Effector memory CD4-positive, alpha-beta T cell (primary cell): ENCODE measurements at places on chromosomes 4 and X.

- no peak for DNase-seq
Observed at GRCh38 chr4:119132306-119132705, 3.3 kb upstream of the MYOZ2 start.

- no peak for DNase-seq
Observed at GRCh38 chr4:77305766-77306165, 148.8 kb downstream of the CCNG2 start.

DNA sequence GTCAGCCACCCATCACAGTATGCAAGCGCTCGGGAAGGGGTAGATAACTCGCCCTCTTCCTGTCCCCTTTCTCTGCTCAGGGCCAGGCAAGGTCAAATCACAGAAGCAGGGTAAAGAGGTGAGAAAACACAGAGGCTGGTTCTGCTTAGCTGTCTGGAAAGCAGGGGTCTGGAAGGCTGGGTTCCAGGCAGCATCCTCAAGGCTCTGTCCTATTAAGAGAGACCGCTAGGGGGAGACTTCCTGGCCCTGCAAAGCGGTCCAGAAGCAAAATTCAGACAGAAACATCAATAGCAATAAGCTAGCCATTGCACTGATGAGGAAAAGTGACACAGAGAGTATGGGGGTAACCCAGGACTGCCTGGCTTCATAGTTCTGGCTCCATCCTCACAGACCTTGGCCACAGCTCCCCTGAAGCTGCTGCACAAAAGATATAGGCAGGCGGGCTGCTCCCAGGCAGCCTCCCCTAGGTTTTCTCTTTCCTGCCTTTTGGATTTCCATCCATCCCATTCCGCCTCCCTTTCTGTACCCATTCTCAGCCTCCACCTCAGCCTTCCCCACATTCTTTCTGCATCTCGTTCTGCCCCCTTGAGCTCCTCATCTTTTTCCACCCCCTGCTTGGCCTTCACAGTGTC, 308.5 kb downstream of the EVC2 start:
- no peak for DNase-seq

- no peak for DNase-seq
Observed at GRCh38 chrX:132272826-132273225, 53.6 kb upstream of the RAP2C start.

DNA sequence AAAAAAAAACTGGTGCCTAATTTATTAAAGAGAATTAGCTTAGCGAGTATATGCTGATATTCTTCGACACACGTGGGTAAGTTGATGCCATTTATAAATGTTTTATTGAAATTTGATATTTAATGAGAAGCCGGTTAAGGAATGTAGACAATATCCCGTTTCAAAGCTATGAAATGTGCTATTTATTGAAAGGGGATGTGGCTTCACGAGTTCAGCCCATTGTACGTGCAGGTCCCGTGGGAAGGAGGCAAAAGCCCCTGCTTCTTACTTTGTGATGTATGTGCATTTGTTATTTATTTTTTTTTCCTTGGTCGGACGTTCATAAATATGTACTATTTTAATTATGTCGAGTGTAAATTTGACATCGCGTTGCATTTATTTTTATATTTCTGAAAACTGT, 20.2 kb downstream of the SHOX start:
- DNase-seq = no peak

- DNase-seq = no peak
Observed at GRCh38 chr4:88705805-88706492, 8.3 kb upstream of the NAP1L5 start.

DNA sequence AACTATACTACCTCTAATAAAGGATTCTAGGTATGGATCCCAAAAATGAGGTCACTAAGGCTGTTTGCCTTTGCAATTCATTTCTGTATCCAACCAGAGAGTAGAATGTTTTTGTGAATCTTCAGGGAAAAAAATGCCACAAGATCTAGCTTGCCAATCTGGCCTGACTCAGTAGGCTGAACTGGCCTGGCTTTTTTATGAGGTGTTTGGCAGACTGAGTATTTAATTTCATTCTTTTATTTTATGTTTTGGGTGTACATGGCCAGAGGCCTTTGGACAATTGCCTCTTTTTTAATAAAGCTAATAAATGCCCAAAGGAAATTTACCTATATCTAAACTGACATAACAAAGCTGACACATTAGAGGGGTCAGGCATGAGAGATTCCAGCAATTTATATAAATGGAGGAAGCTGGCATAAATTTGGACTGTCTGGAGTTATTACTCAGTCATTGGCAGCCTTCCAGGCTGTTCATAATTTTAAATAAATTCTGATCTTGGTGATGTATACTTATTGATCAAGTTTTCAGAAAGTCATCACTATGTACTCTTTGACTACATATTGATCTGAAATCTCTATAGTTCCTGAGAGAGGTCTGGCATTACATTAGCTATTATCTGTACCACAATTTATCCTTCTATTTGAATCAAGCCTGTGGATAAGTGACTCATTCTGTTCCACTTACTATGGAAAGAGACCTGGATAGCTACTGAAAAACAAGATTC, 376.4 kb upstream of the NOCT start:
- DNase-seq = no peak

DNA sequence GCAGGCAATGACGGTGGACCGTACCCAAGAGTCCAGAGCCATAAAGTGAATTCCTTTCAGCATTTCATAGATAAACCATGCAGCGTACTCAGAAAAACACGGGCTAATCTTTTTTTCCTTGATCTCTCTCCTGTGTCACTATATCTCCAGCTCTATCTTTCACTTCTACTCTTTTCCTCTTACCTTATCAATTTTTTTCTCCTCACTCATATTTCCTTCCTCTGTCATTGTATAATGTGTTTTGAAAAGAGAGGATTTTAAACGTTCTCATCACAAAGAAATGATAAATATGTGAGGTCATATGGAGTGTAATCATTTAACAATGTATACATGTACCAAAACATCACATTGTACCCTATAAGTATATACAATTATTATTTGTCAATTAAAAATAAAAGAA, 176.5 kb downstream of the CPE start:
- no peak for DNase-seq

DNA sequence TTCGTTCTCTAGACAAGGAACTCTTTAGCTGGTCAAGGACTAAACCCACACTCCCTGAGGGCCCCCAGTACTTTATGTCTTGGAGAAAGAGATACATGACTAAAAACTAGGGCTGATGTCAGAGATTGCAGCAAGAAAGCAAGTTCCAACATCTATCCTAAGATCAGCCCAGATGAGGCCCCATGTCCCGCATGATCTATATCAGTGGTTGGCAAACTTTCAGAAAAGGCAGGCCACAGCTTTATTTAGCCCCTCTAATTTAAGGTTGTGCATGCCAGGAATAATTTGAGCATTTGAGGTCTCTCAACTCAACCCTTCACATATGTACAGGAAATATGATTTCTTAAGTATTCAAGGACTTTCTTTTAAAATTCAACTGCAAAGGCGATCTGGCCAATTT, 44.1 kb upstream of the FRMD7 start:
- no peak for DNase-seq

DNA sequence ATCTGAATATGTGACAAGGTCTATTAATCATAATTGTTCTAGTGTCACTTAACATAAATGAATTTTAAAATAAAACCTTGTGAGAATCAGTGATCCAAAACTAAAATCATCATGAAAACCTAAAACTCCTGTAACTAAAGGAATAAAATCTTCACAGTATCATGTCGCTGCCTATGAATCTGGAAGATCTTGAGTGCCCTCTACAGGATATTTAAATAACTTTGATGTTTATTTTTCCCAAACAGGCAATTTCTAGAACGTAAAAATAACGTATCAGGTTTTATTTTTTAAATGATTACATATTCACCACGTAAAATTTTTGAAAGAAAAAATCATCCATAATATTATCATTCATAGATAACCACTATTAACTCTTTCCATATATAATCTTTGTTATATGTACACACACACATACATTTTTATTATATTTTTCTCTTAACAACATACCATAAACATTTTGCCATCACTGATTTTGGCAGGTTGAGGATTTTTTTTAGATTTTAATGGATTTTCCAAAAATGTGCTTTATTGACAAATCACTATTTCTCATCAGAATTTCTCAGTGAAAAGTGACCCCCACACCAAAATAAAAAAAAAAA, 79.6 kb downstream of the COMMD8 start:
- DNase-seq = no peak

DNA sequence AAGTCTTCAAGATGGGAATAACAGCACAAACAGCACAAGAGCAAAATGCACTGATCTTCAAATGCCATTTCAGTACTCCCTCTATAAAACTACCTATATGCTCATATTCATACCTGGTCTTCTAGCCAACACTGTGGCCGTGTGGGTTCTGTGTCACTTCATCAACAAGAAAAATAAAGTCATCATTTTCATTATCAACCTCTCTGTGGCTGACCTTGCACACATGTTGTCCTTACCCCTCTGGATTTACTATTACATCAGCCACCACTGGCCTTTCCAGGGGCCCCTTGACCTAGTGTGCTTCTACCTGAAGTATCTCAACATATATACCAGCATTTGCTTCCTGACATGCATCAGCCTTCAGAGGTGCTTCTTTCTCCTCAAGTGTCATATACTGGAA, 59.6 kb upstream of the GPR174 start:
- no peak for DNase-seq

- no peak for DNase-seq
Observed at GRCh38 chr4:158481811-158482210, 39.9 kb upstream of the RXFP1 start.

DNA sequence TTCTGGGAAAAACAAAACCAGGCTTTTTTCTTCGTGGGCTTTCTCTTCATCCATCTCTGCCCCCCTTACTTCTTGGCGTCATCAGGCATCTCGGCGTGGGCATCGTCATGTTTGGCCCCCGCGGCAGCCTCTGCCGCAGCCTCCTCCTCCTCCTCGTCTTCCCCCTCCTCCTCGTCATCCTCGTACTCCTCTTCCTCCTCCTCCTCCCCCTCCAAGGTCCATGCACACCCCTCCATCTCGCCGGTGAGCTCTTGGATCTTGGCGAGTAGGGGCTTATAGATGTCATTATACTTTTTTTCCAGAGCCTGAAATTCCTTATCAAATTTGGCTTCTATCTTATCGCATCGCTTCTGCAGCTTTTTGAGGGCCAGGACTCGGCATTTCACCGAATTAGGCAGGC, 488 bp downstream of the NAP1L5 start:
- DNase-seq = no peak

DNA sequence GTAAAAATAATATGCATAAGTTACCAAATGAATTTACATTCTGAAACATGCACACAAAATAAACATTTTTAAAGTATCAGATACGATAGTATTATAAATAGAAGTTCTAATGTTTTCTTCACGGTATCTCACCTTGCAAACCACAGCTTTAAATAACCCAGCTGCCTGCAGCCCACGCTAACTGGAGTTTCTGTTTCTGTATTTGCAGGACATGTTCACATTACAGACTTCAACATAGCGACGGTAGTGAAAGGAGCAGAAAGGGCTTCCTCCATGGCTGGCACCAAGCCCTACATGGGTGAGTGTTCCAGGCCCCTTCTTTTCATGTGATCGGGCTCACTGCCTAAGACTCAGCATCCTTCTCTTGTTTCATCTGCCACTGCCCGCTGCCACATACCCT, 291.7 kb downstream of the EVC2 start:
- DNase-seq = no peak

- no peak for DNase-seq
Observed at GRCh38 chrX:10769195-10769594, 148.8 kb upstream of the MID1 start.
